ENCODE measurements at places on chromosomes 3 and 15. TPM values are rescaled to one million over a fixed set of nuclear protein-coding genes. Genes with fewer than 3 reads are reported as not detected.

The DAG1 gene
- 91.4 TPM for total RNA-seq

The ASB14 gene
- total RNA-seq: 0.41 TPM

The PEX5L gene
- 0.39 TPM for total RNA-seq

The UBP1 gene
- 38.7 TPM for total RNA-seq

The MAP6D1 gene
- total RNA-seq: 2.2 TPM

GRCh38 chr15:60373327-60373726 is 24.5 kb downstream of the ANXA2 start:
- no peak for DNase-seq

- DNase-seq: peak; percentile 55
Measured at GRCh38 chr3:3799173-3800079, at the start of gene LRRN1. Gene LRRN1, plus strand, starts transcription at chr3:3799431. Its CDS starts 45,211 bp downstream, at chr3:3844642.

DNA sequence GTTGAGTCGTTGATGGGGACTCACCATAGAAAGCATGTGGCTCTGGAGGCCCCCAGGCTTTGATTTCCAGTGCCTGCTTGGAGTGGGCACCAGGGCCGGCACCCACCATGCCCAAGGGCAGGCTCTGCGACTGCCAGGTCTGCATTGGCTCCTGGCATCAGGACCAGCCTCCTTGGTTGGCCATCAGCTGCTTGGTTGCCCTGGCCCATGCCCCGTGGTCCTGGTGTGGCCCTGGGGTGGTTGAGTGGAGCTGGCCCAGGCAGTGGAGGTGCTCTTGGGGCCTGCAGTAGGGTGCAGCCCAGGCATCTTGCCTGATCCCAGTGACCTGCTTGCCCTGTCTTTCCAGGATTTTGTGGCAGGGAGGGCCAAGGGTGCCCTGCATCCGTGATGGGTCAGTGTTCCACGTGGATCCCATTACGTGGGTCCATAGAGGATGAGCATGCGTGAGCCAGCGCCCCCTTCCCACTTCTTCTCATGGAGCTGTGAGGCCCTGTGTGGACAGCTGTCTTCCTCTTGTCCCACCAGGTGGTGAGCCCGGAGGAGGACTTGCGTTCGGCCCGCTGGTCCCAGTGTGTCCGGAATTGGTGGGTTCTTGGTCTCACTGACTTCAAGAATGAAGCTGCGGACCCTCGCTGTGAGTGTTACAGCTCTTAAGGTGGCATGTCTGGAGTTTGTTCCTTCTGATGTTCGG is 187.0 kb downstream of the UBE3A start:
- DNase-seq: peak; percentile 5

DNA sequence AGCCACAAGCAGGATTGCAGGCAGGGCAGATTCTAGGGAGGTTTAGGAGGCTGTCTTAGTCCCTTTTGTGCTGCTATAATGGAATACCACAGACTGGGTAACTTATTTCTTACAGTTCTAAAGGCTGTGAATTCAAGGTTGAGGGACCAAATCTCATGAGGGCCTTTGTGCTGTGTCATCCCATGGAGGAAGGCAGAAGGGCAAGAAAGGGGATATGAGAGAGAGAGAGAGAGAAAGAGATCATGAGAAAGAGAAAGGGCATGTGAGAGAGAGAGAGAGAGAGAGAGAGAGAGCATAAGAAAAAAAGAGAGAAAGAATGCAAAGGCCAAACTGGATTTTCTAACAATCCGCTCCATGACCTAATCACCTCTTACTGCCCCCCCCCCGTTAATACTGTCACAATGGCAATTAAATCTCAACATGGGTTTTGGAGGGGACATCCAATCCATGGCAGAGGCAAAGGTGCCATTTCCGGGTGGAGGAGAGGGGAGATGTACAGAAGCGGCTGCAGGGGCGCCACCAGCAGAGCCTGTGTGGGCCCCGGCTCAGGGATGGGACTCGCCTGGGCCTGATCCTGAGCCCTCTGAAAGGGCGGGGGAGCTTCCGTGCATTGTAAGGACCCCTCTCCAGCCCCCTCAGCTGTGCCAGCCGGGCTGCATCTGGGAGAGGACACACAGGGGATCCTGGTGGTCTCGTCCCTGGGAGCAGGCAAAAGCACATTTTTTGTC is 20.5 kb downstream of the MRPS11 start:
- DNase-seq: no peak

All from left cardiac atrium (tissue), 4 donors.